ENCODE measurements at places on chromosomes 5 and 9.

- DNase-seq: no peak
Measured at GRCh38 chr5:41418220-41419031, 92.0 kb downstream of the PLCXD3 start.

- DNase-seq: no peak
Measured at GRCh38 chr9:87542141-87542540, 44.5 kb downstream of the DAPK1 start.

DNA sequence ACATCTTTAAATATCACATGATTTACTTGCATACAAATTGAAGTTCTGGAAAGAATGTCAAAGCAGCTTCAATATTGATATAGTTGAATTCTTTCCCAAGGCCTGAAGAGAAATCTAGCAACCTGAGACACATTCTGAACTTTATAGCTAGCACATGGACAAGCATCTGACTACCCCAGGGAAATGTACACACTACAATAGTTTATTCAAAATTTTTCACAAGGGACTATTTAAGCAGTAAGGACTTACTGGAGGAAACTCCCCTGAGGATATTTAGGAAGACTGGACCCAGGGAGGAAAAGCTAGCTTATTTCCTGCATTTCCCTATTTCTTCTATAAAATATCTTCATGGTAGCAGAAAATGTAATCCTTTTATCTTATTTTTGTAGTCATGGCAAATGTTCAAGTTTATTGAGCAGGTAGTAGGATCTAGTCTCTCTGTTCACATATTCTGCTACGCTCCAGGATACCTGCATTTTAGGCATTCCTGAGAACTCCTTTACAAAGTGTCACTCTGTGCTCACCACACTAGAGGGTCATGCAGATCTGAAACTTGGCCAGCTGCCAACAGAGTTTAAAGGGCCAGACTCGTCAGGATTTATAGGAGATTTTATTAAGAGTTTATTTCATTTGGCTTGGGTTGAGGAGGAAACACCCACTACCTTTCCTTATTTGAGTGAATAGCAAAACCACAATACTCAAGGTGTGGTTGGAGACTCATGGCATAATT, 348.4 kb upstream of the FTMT start:
- DNase-seq: no peak

DNA sequence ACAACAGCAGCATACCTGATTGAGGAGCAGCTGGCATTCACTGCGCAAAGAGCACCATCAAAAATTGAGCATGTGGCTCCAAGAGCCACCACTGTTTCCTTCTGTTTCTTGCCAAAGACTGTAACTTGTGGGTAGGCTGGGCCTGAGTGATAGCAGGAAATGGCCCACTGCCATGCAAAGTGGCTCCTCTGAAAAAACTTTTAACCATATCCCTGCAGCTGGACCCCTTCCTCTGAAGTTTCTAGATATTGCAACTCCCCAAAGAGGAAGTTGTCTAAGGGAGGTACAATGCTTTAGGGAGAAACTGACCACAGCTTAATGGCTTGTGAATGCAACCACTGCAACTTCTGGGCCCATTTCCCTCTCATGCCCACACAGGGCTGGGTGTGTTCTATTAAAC, 355.4 kb upstream of the PDE4D start:
- DNase-seq: no peak

GRCh38 chr5:62001640-62002039, 304.4 kb upstream of the KIF2A start:
- no peak for DNase-seq

- no peak for DNase-seq
Measured at GRCh38 chr9:98867429-98868168, 60.1 kb downstream of the GALNT12 start.

DNA sequence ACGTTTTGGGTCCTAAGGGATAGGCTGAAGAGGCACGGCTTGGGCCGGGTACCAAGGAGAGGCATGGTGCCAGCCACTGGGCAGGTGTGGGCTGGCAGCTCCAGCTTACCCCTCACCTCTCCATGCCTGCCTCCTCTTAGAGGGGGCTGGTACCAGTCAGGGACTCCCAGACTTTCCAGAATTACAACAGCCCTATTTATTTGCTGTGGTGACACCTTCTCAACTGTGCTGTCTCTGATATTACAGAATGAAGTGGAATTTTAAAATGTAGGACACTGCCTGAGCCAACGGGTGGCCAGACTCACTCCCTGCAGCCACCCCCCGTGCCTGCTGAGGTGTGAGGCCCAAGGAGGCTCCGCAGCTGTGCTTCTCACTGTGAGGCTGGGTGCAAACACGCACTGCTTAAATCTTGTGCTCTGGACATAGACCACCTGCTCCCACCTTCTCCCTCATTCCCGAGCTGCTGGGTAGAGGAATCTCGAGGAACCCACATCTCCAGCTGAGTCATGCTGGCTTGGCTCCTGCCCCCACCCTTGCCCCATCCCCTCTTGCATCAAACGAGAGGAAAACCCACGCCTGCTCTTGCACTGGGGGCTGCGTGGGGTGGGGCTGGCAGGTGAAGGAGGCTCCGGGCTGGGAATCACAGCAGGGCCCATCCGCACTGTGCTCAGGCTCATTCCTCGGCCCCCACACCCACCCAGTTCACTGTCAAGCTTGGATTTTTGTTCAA, 47.9 kb downstream of the PRRT1B start:
- no peak for DNase-seq

All from activated CD8-positive, alpha-beta memory T cell treated with anti-CD3 and anti-CD28 coated beads, Interleukin-2, amount 50 U/mL, for 4 hours (primary cell).